ENCODE measurements at places on chromosomes 11 and 22.

DNA sequence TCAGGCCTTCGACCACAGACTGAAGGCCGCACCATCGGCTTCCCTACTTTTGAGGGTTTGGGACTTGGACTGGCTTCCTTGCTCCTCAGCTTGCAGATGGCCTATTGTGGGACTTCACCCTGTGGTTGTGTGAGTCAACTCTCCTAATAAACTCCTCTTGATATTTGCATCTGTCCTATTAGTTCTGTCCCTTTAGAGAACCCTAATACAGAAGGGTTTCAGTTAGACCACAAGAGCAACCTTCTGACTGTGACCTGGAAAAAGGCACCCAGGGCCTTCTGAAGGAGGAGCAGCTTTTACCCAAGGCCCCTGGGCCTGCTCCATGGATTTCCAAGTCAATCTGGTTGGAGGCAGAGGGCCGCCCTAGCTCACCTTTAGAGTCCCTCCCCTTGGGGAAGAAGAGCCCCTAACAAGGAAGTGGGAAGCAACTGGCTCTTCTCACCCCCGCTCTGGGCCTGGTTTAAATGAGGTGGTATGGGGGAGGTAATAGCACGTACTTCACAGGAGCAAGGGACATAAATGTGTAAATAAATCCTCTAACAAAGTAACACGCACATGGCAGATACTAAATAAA is 11.2 kb upstream of the CHST1 start:
- no peak for DNase-seq

- DNase-seq, result no peak
These were observed 73.2 kb downstream of the TRPC6 start for GRCh38 chr11:101510591-101510990.

- no peak for DNase-seq
These were observed 4.8 kb downstream of the ANKK1 start for GRCh38 chr11:113392236-113392921.

DNA sequence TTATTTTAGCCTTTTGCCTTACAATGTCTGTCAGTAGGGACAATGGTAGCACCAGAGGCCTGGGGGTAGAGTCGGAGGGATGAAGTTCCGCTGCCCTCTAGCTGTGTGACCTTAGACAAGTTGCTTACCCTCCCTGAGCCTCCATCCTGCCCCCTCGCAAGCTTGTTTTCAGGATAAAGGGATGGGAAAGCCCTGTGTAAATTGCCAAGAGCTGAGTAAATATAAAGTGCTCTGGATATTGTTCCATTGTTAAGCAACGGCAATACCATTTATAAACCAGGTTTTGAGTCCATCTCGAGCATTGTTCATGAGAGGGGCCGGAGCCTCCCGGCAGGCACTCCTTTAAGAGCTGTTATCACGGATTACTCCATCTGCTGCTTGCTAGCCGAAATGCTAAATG is 72.9 kb downstream of the ZBTB16 start:
- no peak for DNase-seq

DNA sequence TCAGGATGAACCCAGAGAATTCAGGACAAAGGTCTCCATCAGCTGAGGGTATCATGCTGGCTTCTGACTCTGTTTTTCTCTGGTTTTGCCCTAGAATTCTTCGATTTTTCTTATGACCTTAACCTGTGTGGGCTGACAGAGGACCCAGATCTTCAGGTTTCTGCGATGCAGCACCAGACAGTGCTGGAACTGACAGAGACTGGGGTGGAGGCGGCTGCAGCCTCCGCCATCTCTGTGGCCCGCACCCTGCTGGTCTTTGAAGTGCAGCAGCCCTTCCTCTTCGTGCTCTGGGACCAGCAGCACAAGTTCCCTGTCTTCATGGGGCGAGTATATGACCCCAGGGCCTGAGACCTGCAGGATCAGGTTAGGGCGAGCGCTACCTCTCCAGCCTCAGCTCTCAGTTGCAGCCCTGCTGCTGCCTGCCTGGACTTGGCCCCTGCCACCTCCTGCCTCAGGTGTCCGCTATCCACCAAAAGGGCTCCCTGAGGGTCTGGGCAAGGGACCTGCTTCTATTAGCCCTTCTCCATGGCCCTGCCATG is 16.8 kb downstream of the SERPING1 start:
- no peak for DNase-seq

DNA sequence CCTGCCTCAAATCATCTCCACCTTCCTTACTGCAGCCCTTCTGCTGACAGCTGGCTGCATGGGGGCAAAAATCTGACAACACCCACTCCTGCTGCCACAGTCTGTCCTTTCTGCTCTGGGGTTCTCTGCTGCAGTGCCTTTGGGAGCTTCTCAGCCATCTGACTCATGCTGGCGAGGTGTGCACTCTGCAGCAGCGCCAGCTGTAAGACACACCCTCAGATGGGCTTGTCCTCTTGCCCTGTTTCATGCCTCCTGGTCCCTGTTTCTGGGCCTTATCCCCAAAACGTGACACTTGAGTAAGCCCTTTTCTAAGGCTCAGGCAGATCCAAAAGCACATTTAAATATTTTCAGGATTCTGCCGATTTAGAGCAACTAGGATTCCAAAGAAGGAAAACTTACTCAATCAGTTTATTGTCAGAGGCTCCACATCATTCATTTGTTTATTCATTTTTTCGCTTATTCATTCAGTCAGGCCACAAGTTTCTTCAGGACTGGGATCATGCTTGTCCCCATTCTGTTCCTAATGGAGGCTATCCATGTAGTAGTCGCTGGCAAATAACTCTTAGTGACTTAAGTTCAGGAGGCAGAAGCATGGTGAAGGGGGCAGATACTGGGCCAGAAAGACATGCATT is 60.2 kb downstream of the SMIM38 start:
- no peak for DNase-seq
